ENCODE measurements at places on chromosomes 4 and X.

- no peaks in the 10 kb centered on the region for H3K4me1 ChIP-seq
- no peak for DNase-seq
- no peaks in the 10 kb centered on the region for H3K27me3 ChIP-seq
- H3K36me3 ChIP-seq, result no peaks in the 10 kb centered on the region
- H3K27ac ChIP-seq, result no peak overlapping the region
These were observed 18.2 kb downstream of the RAI2 start for GRCh38 chrX:17842769-17843525.

DNA sequence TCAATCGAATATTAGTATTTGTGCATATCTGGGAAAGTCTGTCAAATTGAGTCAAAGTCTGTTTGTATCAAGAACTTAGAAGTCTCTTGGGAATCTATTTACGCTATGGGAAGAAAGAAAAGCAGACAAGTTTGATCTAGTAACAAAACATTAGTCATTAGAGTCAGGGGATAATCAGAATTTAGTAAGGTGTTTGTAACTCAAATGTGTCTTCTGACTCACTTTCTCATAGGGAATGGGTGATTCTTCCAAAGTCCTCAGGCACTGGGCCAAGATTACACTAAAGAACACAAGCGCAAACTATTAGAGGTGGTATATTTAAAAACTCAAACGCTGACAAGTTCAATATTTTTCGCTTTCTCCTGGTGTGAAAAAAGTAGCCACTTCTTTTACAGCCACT lies 926.5 kb downstream of the PDHA2 start:
- no peak overlapping the region for H3K27ac ChIP-seq
- H3K4me1 ChIP-seq, result no peaks in the 10 kb centered on the region
- no peak overlapping the region for H3K4me3 ChIP-seq
- H3K27me3 ChIP-seq, result no peaks in the 10 kb centered on the region
- H3K36me3 ChIP-seq, result no peaks in the 10 kb centered on the region
- DNase-seq, result no peak

GRCh38 chrX:29530501-29530900 lies 684.9 kb upstream of the MAGEB2 start:
- peaks cover under 1% of the 10 kb centered on the region for H3K4me1 ChIP-seq
- H3K27me3 ChIP-seq, result no peaks in the 10 kb centered on the region
- peak; percentile 38 for DNase-seq
- H3K36me3 ChIP-seq, result no peaks in the 10 kb centered on the region
- H3K27ac ChIP-seq, result no peak overlapping the region
- no peak overlapping the region for H3K4me3 ChIP-seq

DNA sequence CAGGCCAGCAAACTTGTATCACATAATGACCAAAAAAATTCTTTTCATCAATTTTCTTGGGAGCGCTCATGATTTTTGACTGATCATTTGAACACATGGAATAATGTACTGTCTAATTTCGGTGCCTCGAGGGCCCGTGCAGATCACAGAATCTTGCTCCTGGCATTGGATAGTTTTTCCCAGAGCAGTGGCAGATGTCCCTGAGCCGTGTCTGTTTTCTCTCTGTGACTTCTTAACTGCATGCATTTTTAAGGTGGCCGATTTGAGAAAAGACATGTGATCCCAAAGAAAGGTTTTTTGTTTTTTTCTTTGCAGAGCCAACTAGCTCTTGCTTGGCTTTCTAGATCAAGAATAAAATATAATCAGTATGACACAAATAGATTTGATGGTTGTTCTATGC lies 19.7 kb downstream of the GPRIN3 start:
- no peak overlapping the region for H3K27ac ChIP-seq
- H3K36me3 ChIP-seq, result no peaks in the 10 kb centered on the region
- DNase-seq, result no peak
- no peaks in the 10 kb centered on the region for H3K27me3 ChIP-seq
- no peaks in the 10 kb centered on the region for H3K4me1 ChIP-seq
- no peak overlapping the region for H3K4me3 ChIP-seq

DNA sequence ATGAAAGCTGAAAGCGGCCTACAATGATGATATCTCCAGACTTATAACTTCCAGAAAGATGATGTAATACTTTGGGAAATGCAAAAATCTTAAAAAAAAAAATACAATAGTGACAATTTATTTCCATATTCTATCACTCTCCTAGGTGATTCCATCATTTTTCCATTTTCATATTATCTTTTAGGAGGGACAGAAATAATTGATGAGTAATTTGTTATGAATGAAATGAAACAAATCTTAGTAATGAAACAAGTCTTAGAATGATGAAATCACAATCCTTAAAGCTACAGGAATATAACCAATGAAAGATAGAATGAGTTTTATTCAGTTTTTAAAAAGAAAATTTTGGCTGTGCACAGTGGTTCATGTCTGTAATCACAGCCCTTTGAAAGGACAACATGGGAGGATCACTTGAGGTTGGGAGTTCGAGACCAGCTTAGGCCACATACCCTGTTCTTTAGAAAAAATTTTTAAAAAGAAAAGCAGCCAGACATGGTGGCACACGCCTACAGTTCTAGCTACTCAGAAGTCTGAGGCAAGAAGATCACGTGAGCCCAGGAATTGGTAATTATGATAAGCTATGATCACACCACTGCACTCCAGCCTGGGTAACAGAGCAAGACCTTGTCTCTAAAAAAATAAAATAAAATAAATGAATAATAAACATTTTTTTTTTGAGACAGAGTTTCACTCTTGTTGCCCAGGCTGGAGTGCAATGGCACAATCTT lies 21.7 kb downstream of the CLOCK start:
- H3K4me1 ChIP-seq, result no peaks in the 10 kb centered on the region
- H3K27me3 ChIP-seq, result no peaks in the 10 kb centered on the region
- peak overlapping the region; percentile 43 for H3K27ac ChIP-seq
- H3K4me3 ChIP-seq, result no peak overlapping the region
- H3K36me3 ChIP-seq, result no peaks in the 10 kb centered on the region
- peak; percentile 27 for DNase-seq

DNA sequence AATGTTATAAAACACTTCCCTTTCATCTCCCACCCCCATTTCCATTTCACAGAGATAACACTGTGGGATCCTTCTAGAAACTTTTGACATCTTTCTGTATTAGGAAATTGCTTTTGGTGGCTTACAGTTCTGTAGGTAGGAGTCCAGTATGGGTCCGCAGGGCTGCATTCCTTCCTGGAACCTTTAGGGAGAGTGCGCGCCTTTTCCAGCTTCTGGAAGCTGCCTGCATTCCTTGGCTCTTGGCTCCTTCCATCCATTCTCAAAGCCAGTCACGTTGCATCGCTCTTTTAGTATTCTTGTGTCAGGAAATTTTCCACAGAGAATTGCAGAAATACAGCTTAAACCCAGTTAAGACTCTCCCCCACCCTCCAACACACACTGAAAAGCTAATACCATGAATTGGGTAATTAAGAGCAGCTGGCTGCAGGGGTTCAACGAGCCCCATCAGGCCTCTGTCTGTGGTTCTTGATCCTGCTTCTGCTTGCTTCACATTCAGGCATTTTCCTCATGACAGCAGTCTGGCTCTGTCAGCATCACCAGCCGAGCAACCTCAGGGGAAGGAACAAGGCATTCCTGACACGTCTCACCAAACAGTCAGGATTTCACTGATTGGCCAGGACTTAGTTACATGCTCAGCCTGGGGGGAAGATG lies 48.8 kb downstream of the SEPTIN11 start:
- H3K36me3 ChIP-seq, result peaks cover 34% of the 10 kb centered on the region
- DNase-seq, result peak; percentile 67
- no peak overlapping the region for H3K4me3 ChIP-seq
- H3K4me1 ChIP-seq, result peaks cover 25% of the 10 kb centered on the region
- no peaks in the 10 kb centered on the region for H3K27me3 ChIP-seq

- H3K27me3 ChIP-seq, result no peaks in the 10 kb centered on the region
- H3K4me1 ChIP-seq, result no peaks in the 10 kb centered on the region
- H3K36me3 ChIP-seq, result no peaks in the 10 kb centered on the region
These were observed 455.5 kb downstream of the STIM2 start for GRCh38 chr4:27316176-27316575.

DNA sequence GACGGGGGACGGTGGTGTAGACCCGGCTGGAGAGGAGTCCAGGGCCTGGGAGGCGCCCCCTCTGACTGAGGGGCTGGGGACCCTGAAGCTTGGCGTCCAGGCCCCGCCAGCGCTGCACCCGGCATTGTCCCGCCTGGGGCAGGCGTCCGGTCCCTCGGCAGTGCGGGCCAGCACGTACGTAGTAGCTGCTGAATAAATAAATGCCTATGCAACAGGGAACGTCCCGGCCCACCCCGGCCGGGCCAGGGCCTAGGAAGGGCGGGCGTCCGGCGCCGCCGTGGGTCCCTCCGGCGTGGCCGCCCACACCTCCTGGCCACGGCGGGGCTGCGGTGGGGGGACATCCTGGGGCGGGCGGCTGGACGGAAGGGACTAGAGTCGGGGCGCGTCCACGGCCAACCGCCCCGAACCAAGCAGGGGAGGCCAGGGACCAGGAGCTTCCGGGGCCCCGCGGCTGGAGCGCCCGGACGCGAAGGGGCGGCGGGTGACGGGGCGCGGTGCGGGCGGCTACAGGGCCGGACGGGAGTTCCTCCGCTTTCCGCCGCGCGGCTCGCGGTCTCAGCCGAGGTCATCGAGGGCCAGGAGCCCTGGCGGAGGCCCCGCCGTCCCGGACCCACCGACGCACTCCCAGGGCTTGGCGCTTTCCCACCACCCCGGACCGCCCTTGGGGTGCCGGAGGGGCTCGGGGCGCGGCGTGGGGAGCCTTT lies 886 bp upstream of the WWC2 start:
- H3K4me1 ChIP-seq, result peaks cover 10% of the 10 kb centered on the region
- peak overlapping the region; percentile 82 for H3K4me3 ChIP-seq
- H3K27me3 ChIP-seq, result no peaks in the 10 kb centered on the region
- peak overlapping the region; percentile 91 for H3K27ac ChIP-seq
- no peak for DNase-seq

DNA sequence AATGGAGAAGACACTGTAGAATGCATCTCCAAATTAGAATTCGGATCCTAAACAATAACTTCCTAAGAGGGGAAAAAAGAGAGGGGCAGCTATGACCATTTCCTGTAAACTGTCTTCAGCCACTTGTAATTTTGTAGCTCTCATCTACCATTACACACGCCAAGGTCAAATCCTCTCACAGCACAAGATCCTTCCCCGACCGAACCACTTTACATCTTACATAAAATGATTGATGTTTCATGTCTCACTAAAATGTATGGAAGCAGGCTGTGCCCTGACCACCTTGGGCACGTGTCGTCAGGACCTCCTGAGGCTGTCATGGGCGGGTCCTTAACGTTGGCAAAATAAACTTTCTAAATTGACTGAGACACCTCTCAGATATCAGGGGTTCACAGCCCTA lies 24.1 kb upstream of the PBDC1 start:
- DNase-seq, result peak; percentile 20
- H3K36me3 ChIP-seq, result no peaks in the 10 kb centered on the region
- H3K27ac ChIP-seq, result peak overlapping the region; percentile 50
- no peaks in the 10 kb centered on the region for H3K27me3 ChIP-seq

DNA sequence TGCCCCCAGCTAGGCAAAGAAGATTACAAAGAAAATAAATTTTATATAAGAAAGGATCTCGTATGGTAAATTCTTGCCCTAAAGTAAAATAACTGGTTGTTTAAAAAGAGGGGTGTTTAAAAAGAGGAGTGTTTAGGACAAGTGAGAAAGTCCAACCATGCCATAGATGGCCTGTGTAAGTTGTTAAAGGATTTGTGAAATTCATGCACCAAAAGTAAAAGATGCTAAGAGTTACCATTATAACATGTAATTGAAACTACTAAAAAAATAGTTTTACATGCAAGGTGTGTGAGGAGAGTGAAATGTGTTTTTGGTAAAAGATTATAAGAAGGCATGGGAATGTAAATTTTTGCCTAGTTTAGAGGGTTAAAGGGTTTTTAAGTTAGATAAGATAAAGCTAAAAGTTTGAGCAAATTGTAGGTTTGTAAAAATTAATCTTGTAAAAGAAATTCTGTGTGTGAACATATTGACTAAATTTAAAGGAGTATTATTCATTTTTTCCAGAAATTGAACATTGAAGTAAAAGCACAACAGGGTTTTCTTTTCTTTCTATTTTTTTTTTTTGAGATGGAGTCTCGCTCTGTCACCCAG lies 20.1 kb downstream of the HTT-AS start:
- H3K27me3 ChIP-seq, result peaks cover 2% of the 10 kb centered on the region
- H3K36me3 ChIP-seq, result no peaks in the 10 kb centered on the region
- no peak for DNase-seq
- H3K4me1 ChIP-seq, result no peaks in the 10 kb centered on the region

GRCh38 chrX:122579526-122579925 lies 604.6 kb upstream of the GRIA3 start:
- H3K4me3 ChIP-seq, result no peak overlapping the region
- no peaks in the 10 kb centered on the region for H3K27me3 ChIP-seq
- peaks cover 4% of the 10 kb centered on the region for H3K4me1 ChIP-seq
- no peaks in the 10 kb centered on the region for H3K36me3 ChIP-seq
- DNase-seq, result peak; percentile 79
- peak overlapping the region; percentile 53 for H3K27ac ChIP-seq

- peak; percentile 93 for DNase-seq
- H3K36me3 ChIP-seq, result no peaks in the 10 kb centered on the region
- no peak overlapping the region for H3K4me3 ChIP-seq
- H3K27me3 ChIP-seq, result no peaks in the 10 kb centered on the region
- peaks cover 11% of the 10 kb centered on the region for H3K4me1 ChIP-seq
These were observed 8.8 kb downstream of the ENPEP start for GRCh38 chr4:110484767-110485166.

DNA sequence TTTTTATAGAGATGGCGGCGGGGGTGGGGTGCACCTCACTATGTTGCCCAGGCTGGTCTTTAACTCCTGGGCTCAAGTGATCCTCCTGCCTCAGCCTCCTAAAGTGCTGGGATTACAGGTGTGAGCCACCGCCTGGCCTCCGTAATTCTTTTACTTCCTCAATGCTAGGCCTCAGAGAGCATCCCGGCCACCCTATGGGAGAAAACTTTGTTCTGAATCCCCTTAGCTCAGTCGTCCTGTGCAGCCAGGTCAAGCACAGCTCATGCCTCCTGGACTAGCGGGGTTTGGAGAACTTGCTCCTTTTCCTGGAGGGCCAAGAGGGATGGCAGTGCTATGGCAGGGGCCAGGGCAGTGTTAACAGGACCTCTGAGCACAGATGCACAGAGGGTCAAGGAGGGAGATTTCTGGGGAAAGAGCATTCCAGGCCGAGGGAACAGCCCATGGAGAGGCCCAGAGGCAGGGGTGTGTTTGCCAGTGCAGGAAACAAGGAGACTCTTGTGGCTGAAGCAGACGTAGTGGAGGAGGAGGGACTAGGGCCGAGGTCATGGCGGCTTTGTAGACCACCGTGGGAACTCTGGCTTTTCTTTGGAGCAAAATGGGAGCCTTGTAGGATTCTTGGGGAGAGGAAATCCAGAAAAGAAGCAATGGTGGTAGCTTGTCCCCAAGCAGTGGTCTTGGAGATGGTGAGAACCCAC lies 9.8 kb upstream of the TNIP2 start:
- H3K36me3 ChIP-seq, result no peaks in the 10 kb centered on the region
- no peak overlapping the region for H3K4me3 ChIP-seq
- no peak overlapping the region for H3K27ac ChIP-seq
- DNase-seq, result no peak

- no peak overlapping the region for H3K4me3 ChIP-seq
- peak overlapping the region; percentile 54 for H3K27ac ChIP-seq
- H3K27me3 ChIP-seq, result no peaks in the 10 kb centered on the region
- no peaks in the 10 kb centered on the region for H3K36me3 ChIP-seq
These were observed 108.3 kb upstream of the ARSJ start for GRCh38 chr4:114087596-114088230.

- no peak overlapping the region for H3K4me3 ChIP-seq
- H3K36me3 ChIP-seq, result no peaks in the 10 kb centered on the region
- H3K27me3 ChIP-seq, result no peaks in the 10 kb centered on the region
- H3K4me1 ChIP-seq, result no peaks in the 10 kb centered on the region
- no peak for DNase-seq
These were observed 256.1 kb downstream of the THOC2 start for GRCh38 chrX:123476611-123477219.

Data from astrocyte (in vitro differentiated cells and primary cell).